ENCODE measurements at places on chromosomes 6 and 20. TPM values are rescaled to one million over a fixed set of nuclear protein-coding genes. Genes with fewer than 3 reads are reported as not detected.

MYCT1 gene
- not detected for total RNA-seq

CAGE1 gene
- 0.11 TPM for total RNA-seq

POU5F1 gene
- total RNA-seq: not detected

PPP1R16B gene
- total RNA-seq: 74.9 TPM

RGS19 gene
- total RNA-seq: 42.5 TPM

RNF182 gene
- not detected for total RNA-seq

DHX35 gene
- total RNA-seq: 12.2 TPM

AVP gene
- total RNA-seq: not detected

ZC3H12D gene
- total RNA-seq: 37.7 TPM

ITPA gene
- 56.3 TPM for total RNA-seq

RNF217 gene
- total RNA-seq: 0.09 TPM

B3GALT4 gene
- 4.2 TPM for total RNA-seq

CRISP3 gene
- total RNA-seq: not detected

OR12D3 gene
- total RNA-seq: not detected

ABHD16B gene
- not detected for total RNA-seq

HLA-G gene
- total RNA-seq: 3.8 TPM

SLC44A4 gene
- total RNA-seq: not detected

ANGPT4 gene
- not detected for total RNA-seq

SDHAF4 gene
- total RNA-seq: 18.9 TPM

LBP gene
- total RNA-seq: not detected

SRC gene
- 0.88 TPM for total RNA-seq

LY6G6C gene
- not detected for total RNA-seq

STX11 gene
- 20.7 TPM for total RNA-seq

ZNF217 gene
- 51.3 TPM for total RNA-seq

TNXB gene
- 3.7 TPM for total RNA-seq

MYH7B gene
- total RNA-seq: 0.38 TPM

SRMS gene
- not detected for total RNA-seq

RBCK1 gene
- total RNA-seq: 122 TPM

LY6G5B gene
- 16.1 TPM for total RNA-seq

Data from activated CD8-positive, alpha-beta T cell treated with anti-CD3 and anti-CD28 coated beads for 36 hours (primary cell).